Brain pericyte (primary cell): ENCODE measurements at places on chromosomes 1 and 21.
A peak's percentile ranks its signal among the peaks of the same experiment; 100 is the strongest.

DNA sequence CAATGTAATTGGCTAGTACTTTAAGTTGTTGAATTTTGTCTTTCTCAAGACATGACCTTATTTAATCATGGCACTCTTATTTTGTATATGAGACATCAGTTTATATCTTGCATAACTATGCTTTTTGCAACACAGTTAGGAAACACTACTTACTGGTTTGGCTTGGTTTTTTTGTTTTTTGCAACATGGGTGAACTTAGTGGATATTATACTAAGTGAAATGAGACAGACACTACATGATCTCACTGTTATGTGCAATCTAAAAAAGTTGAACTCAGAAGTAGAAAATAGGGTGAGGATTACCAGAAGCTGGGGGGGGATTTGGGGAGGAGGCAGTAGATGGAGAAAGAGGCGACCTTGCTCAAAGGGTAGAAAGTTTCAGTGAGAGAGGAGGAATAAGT lies 132.1 kb downstream of the PLA2G4A start:
- no peak for DNase-seq

GRCh38 chr1:84387480-84388163 lies 10.7 kb upstream of the DNASE2B start:
- no peak for DNase-seq

DNA sequence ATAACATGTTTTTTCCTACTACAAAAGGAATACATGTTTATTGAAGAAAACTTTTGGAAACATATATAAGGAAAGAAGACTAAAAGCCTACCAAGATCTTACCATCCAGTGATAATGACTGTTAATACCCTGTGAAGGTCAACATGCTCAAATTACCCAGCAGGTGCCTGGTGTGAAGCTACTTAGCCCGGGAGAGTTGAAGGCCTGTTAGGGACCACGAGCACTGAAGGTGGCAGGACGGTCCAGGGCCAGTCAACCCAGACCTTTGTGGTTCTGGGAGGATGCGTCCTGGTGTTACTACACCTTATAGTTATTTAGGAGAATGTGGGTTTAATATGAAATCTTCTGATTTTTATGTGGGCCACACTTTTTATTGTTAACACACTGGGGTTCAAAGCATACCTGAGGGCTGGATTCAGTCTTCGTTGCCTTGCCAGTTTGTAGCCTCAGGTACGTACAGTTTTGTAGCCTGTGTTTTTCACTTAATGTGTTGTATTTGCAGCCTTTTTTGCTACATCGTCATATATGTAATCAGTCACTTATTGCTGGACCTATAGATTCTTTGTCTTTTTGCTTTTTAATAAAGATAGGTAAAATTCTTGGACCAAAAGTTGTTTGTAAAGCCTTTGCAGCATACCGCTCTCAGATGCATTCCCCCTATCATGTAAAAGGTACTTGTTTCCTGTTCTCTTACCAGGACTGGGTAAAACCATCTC lies 9.8 kb downstream of the ITSN1 start:
- no peak for DNase-seq

DNA sequence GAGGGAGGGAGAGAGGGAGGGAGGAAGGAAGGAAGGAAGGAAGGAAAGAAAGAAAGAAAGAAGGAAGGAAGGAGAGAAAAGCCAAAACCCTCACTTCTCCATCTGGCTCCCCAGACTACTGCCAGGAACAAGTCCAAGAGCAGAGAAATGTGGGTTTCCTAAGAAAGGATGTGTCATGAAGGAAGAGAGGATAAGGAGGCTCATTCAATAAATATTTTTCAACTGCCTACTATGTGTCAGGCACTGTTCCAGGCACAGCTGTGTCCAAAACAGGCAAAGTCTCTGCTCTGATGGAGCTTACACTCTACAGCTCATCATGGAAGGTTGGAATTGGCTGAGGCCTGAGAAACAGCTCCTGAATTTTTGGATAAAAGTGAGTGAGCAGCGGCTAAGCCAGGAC lies 42.6 kb upstream of the ATP2B4 start:
- DNase-seq = no peak

- no peak for DNase-seq
Measured at GRCh38 chr1:58782178-58783089, 1.4 kb downstream of the JUN start.

- DNase-seq = peak; percentile 16
Measured at GRCh38 chr1:169892927-169893644, 610 bp downstream of the SCYL3 start.

GRCh38 chr1:160177667-160178066 lies 12.7 kb upstream of the CASQ1 start:
- DNase-seq = no peak

- DNase-seq = no peak
Measured at GRCh38 chr1:203120325-203121153, 7.0 kb upstream of the ADORA1 start.

GRCh38 chr1:44437107-44437716 lies 32.2 kb downstream of the RNF220 start:
- DNase-seq = no peak

DNA sequence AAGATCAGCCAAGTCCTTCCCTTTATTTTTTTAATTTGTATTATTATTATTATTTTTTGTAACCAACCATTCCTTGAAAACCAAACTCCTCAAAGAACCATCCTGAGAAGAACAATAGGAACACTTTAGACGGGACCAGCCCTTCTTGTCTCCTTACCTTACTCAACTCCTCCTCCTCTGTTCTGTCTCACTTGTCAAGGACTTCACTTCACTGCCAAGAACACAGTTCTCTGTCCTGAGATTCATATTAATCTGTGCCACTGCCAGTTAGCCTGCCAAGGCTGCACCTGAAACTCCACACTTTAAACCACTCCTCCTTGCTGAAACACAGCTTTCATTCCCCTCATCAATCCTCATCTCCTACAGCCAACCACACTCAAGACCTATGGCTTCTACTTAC lies 73.8 kb upstream of the ATP1A1 start:
- no peak for DNase-seq

DNA sequence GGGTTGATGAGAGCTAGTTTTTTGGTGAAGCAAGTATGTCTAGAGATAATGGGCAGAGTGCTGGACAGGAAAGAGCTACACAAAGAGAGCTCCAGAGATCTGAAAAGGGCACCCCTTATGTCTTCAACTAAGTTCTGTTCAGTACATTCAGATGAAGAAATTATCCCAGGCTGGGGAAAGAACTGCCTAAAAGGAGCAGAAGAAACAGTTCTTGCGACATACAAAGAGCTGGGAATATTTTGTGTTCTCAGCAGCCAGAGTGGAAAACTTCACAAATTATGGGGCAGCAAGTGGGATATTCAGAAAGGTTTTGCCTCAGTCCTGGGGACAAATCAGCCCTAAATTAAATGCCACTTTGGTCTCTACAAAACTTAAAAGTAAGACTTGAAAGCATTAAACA lies 17.4 kb upstream of the CCN1 start:
- DNase-seq = no peak

GRCh38 chr1:161730050-161730564 lies 8.8 kb downstream of the FCRLB start:
- DNase-seq = no peak

- DNase-seq = no peak
Measured at GRCh38 chr1:157110003-157110402, 10.4 kb upstream of the ETV3L start.

GRCh38 chr1:80462006-80462405 lies 1338.7 kb upstream of the ADGRL2 start:
- DNase-seq = no peak

DNA sequence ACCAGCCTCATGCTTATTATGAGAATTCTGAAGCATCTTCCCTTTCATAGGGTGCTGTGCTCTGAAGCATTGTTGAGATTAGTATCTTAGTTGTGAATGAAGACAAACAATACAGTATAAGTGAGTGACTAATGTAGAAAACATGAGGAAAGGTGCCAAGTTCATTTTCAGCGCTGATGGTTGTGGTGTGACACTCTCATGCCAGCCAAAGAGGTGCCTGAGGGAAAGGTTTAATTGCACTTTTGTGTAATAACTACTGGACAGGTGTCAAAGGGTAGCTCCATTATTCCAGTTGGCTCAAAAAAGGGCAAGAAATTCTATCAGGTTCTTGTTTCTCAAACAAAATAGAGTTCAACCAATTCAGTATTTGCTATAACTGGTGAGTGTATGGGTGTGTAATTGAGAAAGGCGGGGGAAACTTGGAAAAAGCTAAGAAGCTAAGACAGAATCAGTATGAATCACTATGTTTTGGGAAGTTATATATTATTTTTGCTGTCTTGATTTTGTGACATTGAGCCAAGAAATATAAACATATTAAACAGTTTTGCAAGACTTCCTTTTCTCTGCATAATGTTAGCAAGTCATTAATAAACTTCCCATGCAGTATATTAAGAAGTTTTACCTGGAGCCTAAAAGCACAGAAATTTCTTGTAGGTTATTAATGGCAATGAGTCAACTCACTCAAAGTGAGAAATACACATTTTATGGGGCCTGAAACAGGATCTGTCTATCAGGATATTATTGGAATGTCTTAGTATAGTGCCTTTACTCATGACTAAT lies 31.8 kb downstream of the KCNK2 start:
- peak; percentile 47 for DNase-seq

DNA sequence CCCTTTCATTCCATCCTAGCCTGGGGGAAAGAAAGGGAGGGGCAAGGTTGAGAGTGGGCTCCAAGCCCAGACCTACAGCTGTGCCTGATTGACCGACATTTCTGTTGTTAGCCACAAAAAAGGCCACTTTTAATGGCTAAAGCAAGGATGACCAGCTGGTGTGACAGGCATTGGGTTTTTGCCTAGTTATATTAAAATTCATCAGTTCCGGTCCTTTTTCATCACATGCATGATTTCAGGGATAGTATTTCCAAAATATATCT lies 192.3 kb downstream of the ZNF326 start:
- no peak for DNase-seq

- DNase-seq = no peak
Measured at GRCh38 chr1:172390301-172390682, 30.2 kb upstream of the C1orf105 start.

- peak; percentile 46 for DNase-seq
Measured at GRCh38 chr1:7667625-7668218, 103.4 kb upstream of the VAMP3 start.

DNA sequence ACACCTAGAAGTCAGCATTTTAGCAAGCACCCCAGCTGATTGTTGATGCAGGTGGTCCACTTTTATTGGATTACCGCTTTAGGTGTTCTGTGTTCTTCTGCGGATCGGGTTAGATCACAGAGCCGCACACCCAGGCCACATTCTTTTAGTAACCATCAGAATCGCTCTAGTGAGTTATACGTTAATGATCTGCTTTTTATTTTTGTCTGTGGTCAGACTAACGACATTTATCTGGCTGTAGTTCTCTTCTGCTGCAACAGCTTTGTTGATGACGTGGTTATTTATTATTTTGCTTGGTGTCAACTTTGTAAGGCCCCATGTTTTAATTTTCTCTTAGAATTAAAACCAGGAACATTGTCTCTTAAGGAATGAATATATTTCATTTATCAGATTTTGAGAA lies 18.2 kb downstream of the SCCPDH start:
- DNase-seq = no peak

DNA sequence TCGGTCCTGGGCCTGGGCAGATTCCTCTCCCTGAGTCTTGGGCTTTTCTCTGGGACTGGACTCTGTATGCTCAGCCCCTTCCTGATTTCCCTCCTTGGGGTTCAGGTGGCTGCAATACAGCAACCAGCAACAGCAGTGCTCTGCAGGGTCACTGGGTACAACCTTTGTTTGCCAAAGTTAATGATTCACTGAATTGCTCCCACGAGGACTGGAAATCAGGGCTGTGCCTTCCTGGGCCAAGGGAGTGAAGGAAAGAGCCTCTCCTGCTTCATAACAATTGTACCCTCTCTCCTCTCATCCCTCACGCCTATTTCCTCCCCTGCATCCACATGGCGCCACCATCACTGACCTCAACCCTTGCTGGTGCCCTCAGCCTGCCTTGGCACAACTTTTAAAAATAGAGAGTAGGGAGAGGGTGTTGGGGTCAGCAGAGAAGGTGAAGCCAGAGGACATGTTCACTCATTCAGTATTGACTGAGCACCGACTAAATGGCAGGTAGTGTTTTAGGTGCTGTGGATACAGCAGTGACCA lies 52.8 kb upstream of the GOLT1A start:
- no peak for DNase-seq

GRCh38 chr1:167221126-167221737 lies 546 bp downstream of the POU2F1 start:
- DNase-seq = no peak

- DNase-seq = no peak
Measured at GRCh38 chr1:108610073-108610472, 50.2 kb downstream of the EEIG2 start.

DNA sequence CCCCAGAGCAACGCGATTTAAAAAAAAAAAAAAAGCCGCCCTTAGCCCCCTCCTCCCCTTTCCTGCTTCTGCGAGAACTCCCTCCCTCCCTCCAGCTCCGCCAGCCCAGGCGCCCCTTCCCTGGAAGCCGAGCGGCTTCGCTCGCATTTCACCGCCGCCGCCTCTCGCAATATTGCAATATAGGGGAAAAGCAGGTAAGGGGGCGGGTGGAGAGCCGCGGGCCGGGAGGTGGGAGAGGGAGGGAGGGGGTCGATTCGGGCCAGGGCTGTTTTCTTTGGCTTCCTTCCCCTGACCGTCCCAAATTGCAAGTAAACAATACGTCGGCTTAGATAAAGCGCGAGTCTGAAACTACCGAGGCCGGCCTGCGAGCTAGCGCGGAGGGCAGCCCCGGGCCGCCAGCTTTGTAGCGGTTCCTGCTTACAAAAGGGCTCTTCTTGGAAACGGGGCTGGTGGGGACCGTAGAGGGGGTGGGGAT lies 408 bp downstream of the LMO4 start:
- DNase-seq = no peak

GRCh38 chr1:198598796-198599321 lies 40.0 kb upstream of the PTPRC start:
- DNase-seq = no peak

GRCh38 chr1:212957546-212957945 lies 7.2 kb downstream of the VASH2 start:
- no peak for DNase-seq

- no peak for DNase-seq
Measured at GRCh38 chr1:27538793-27539192, 48.8 kb upstream of the WASF2 start.

DNA sequence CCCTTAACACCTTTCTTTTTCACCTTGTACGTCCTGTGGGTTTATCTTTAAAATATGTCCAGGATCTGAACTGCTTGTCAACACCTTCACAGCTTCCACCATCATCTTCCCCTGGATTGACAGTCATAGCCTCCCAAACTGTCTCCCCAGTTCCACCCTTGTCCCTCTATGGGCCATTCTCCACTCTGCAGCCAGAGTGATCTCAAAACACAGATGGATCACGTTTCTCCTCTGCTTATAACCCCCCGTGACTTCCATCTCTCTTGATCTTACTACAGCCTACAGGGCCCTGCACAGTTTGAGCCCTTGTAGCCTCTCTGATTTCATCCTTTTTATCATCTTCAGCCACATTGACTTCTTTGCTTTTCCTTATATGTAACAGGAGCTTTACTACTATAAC lies 4.3 kb downstream of the INSRR start:
- DNase-seq = no peak

GRCh38 chr1:87508247-87508787 lies 179.6 kb downstream of the LMO4 start:
- no peak for DNase-seq

DNA sequence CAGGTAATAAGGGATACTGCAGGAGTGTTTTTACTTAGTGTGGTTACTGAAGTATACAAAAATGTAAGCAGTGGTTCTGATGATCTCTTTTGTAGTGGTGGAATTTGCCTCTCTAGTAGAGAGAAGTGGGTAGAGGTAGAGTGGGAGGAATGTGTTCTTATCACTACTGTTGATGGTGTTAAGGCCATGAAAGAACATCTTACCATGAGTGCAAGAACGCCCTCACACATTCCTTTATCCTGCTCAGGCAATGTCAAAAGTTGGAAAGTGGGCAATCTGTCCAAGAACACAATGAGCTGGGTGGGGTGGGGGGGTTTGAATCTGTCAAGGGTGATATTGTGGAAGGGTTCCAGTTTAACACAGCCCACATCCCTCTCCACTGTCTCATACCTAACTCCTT lies 78.6 kb downstream of the TTLL7 start:
- no peak for DNase-seq
